ENCODE measurements at places on chromosomes 1 and 21.

GRCh38 chr1:43314233-43314632 is 13.5 kb downstream of the TIE1 start:
- no peak for DNase-seq

DNA sequence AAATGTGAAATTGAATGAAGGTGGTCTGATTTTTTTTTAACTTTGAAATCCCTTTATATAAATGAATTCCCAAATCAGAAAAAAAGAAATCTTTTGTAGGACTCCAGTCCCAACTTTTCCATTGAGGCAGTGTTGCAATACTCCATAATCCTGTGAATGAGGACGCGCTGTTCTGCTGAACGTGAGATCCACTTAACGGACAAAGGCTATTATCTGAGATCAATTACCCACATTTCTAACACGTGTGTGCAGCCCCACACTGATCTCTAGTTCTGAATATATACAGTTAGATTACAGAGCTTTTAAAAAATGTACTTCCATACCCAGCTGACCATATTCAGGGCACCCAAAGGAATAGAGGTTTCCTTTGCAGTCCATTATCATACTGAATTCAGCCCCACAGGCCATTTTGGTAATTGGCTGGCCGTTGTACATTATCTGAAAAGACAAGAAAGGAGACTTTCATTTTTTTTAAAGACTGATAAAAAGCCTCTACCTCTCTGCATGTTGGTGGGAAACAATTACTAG is 19.0 kb downstream of the RCC2 start:
- no peak for DNase-seq

DNA sequence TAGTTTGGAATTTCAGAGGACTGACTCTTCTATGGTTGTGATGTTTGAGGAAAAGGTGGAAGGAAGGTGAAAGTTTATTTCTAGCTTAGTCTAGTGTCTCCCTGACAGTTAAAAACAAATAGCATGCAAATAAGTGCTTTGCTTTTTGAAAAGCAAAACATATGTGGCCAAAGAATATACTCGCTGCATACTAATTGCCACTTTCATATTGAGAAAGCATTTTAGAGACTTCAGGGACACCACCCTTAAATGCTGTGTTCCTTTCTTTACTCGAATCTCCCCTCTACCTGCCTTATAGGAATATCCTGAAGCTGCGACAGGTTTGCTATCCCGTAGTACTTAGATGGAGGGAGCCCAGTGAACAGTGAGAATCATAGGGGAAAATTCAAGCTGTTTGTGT is 23.2 kb downstream of the GLUL start:
- no peak for DNase-seq

- DNase-seq: no peak
Observed at GRCh38 chr1:222026280-222026679, 284.4 kb upstream of the DUSP10 start.

- DNase-seq: no peak
Observed at GRCh38 chr1:80365359-80366021, 1359.0 kb upstream of the ADGRL4 start.

- no peak for DNase-seq
Observed at GRCh38 chr21:23534850-23535249, 2072.4 kb downstream of the MRPL39 start.

GRCh38 chr1:200741551-200742207 is 3.0 kb downstream of the CAMSAP2 start:
- no peak for DNase-seq

All from HS-5 (cell line).